Neural crest cell (in vitro differentiated cells): ENCODE measurements at places on chromosomes 1 and 21. TPM values are rescaled to one million over a fixed set of nuclear protein-coding genes. Genes with fewer than 3 reads are reported as not detected.

DNA sequence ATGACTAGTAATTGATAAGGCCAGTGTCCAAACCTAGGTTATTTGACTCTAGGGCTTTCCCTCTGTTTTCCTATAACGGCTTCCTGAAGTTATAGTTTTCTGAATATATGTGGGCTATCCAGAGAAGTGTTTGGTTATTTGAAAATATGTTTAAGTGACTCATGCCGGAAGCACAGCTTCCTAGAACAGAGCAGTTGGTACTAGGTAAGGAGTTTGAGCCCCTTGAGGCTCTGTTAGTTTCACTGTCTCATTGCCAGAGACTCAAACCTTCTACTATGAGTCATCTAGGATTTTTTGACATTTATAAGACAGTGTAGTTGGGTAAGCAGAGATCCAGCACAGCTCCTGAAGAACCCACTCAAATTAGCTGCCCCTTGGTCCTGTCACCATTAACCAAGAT is 27.1 kb upstream of the LEPR start:
- no peak for DNase-seq

GRCh38 chr1:26972821-26973220 is 12.6 kb upstream of the KDF1 start:
- no peak for DNase-seq

DNA sequence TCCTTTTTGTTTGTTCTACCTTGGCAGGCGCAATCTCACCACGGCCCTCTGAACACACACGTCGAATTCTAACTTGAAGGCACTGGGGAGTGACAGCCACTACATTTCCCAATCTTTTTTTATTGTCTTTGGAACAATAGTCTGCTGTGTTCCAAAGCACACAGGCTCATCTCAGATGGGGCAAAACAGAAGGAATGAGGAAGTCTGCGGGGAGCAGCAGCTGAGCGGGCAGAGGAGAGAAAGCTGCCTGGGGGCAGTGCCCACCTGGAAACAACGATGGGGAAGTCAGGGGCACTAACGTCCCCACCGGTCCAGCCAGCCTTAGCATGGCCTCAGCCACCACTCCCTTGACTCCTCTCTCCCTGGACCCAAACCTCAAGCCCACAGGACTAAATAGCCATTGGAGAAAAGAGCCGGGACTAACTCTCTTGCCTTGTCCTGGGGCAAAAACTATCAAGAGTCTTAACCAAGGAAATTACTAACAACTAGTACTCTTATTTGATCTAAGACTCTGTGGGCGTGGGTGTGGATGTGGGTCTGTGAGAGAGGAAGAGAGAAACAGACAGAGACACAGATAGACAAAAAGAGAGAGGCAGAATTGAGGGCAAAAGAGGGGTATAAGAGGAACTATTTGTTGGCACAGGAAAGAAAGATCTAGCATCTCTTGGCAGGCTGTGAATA is 34.2 kb downstream of the SYF2 start:
- no peak for DNase-seq

Gene KLHDC7A
- total RNA-seq, result not detected in 2 replicates
